ENCODE measurements at places on chromosomes 4 and X.
A peak's percentile ranks its signal among the peaks of the same experiment; 100 is the strongest.

DNA sequence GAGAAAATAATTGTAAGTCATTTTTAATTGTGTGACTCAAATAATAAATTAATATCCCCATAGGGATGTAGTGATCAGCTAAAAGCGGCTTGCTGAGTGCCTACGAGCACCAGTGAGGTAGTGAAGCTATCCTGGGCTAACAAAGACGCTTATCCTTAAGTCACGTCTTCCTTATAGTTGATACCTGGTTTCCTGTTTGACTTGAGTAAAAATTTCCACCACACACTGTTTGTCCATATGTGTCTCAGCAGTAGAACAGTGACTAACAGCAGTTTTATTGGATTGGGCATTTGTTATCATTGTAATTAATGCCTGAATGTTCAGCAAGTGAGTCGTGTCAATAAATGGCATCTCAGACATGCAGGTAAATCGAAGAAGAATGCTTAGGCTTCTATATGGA is 241.1 kb downstream of the GRXCR1 start:
- DNase-seq: no peak

DNA sequence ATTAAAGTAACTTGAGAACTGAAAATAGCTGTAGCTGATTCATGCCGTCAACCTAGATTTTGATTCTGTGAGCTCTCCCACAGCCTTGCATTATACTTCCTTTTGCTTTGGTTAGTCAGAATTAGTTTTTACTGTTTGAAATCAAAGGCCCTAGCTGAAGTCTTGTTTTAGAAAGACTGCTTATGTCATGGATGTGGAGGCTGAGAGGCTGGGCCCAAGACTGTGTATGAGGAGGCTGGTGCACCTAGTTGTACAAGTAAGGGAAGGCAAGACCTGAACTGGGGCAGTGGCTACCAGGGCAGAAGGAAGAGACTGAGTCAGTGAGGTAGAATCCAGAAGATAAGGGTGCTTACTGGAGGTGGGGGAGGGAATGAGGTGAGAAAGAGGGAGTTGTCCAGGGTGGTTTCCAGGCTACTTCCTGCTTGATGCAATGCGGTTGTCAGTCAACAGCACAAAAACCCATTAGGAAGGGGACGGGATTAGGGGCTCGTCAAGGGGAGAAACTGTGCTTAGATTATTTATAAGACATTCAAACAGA is 76.2 kb upstream of the PAGE3 start:
- DNase-seq: no peak

DNA sequence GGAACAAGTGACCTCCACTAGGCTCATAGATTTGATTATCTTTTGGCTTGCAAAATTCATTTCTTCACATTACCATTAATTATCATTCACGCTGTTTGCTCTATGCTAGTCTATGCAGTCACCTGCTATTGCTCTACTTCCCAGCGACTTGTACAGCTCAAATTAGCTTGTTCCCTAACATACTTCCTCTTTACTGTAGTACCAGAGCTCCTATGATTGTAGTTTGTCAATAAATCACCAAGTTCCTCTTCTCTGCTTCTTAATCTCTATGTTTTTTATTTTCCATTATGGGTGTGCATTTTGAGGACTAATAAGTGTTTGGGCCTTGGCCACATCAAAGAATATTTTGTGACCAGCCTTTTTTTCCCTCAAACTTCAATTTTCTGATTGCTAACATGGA is 6.2 kb upstream of the GSPT2 start:
- no peak for DNase-seq

- DNase-seq: peak; percentile 65
Measured at GRCh38 chrX:43559644-43560043, 96.5 kb upstream of the MAOA start.

DNA sequence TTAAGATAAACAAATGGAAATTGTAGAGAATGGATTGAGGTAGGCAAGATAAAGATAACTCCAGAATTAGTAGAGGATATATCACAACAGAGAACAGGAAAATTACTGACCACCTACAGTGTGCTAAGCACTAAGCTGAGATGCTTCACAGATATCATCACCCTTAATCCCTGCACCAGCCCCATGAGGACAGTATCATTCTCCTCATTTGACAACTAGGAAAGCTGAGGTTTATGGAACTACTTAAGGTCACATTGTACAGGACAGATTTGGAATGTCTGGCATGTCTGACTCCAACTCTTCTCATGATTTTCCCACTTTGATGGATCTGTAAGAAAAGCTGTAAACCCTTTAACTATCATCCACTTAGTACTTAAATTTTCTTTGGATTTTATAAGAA is 95.5 kb downstream of the CASK start:
- no peak for DNase-seq
